ENCODE measurements at places on chromosomes 5 and 9. TPM values are rescaled to one million over a fixed set of nuclear protein-coding genes. Genes with fewer than 3 reads are reported as not detected.

GRCh38 chr5:133398646-133399101 lies 213.7 kb downstream of the FSTL4 start:
- no peak for DNase-seq

DNA sequence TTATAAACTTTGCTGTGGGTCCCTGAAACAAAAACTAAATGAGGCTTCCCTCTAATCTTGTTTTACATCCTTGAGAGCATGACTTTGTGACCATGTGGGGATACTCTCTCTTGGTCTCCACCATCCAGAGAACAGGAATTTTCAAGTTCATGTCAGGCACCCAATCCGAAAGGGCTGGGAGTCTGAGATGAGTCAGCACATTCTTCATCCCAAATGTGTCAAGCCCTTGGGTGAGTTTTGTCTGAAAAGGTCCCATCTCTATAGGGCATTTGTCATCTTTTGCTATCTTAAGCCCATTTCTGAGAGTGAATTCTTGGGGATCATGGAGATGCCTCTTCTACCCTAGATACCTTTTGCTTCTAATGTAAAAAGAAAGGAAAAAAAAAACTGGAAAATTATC lies 26.9 kb upstream of the RAPGEF6 start:
- no peak for DNase-seq

- DNase-seq: no peak
Observed at GRCh38 chr9:127697575-127697974, 9.2 kb upstream of the CFAP157 start.

DNA sequence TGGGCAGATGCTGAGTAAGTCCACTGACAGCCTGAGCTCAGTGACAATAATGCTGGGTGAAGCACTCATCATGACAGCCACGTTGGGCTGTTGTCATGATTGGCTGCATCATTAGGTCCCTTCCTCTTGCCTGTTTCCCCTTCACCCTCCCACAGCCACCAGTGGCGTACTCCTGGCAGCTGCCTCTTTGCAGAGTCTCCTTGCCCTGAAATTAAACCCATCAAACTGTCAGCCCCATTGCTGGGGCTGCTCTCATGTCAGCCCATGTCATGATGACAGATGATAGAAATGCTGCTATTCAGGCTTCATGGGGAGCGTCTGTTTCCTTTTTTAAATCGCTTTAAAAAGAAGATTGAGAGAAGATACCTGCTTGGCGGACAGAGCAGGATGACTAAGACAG lies 327.4 kb downstream of the AGTPBP1 start:
- no peak for DNase-seq

DNA sequence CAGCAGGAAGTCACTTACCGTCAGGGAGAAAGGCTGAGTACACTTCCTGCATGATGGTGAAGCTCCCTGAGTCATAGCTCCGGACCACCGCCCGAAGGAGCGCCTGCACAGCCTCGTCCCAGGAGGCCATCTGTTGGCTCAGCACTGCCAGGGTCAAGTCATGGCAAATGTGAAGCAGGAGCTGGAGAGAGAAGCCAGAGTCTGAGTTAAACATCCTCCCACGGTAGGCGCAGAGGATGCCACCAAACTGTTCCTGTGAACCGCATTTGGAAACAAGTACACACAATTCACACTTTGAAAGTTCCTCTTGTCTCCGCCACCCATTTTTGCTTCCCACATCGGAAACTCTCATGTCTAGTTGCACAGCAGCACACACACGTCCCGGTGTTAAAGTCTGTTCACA lies 33.9 kb downstream of the CNOT8 start:
- no peak for DNase-seq

GRCh38 chr5:31148959-31149475 lies 44.5 kb upstream of the CDH6 start:
- no peak for DNase-seq

DNA sequence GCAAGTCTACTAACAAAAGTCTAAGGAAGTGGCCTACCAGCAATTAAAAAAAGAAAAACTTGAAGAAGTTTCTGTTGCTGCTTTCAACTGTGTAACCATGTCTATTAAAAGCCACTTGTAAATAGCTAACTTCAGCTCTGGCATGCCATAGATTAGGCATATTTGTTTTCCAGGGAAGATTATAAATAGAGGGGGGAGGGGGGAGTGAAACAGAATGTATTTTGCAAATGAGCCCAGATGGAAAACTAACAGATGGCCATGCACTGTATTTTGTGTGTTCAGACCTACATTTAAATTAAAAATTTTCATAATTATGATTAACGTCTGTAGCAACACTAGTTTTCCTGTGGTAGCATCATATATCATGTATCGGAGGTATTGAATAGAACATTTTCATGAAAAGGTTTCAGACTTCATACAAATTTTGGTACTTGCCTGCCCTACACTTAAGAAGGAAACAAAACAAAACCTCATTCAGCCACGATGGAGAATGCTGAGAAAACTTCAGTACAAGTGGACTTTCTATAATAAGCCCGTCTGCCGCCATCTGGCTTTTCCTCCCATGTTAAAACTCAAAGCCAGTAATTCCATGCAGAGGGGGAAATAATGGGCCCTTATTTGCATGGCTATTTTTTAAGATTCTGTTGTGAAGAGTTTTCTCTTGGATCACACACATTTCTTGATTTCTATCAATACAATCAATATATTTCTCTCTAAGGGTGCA lies 220.4 kb upstream of the SMARCA2 start:
- no peak for DNase-seq

Gene FOXD4L4
- 0.38 TPM for total RNA-seq

Gene GHR
- not detected for total RNA-seq

DNA sequence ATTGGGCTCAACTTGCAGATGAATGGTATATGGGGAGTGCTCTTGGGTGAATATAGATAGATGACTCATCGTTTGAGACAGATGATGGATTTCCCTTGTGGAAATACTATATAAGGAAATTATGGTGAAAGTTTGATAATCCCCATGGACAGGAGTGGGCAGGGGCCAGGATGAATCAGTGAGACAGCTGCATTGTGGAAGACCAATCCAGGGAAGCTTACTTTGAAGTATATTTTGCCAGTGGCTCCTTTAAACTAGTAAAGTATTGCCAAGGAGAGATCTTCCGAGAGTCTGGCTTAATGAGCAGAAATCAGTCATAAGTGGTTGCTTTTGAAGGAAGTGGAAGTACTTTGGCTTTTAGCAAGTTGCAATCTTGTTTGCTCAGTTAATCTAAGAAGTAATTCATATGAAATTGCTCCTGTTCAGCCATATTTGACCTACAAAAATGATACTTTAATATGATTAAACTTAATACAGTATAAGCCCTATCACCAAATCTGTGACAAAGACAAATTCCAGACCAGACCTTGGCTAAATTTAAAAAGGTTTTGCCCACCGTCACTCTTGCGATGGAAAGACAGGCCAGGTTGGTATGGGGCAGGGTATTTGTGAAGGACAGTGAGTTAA lies 9.3 kb upstream of the TNC start:
- DNase-seq: no peak

Gene TRIM41
- total RNA-seq: 10.9 TPM

- DNase-seq: no peak
Observed at GRCh38 chr5:12360218-12360617, 456.0 kb upstream of the CTNND2 start.

DNA sequence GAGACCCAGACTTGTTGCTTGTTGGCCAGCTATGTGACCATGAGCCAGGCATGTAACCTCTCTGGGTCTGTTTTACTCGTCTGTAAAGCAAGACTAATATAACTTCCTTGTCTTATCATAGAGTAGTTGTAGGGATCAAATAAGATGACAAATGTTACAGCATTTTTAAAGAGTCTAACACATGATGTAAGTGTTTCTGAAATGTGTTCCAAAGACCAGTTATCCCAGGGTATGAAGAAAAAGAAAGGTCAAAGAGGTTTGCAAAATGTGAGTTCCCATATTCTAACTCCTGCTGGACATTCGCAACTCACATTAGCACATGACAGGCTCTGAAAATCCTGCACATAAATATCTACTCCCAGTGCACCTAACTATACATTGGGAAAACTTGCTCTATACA lies 28.5 kb upstream of the MATR3 start:
- no peak for DNase-seq

Gene NR4A3
- total RNA-seq: not detected

GRCh38 chr5:120655828-120656435 lies 191.8 kb downstream of the PRR16 start:
- peak; percentile 18 for DNase-seq

DNA sequence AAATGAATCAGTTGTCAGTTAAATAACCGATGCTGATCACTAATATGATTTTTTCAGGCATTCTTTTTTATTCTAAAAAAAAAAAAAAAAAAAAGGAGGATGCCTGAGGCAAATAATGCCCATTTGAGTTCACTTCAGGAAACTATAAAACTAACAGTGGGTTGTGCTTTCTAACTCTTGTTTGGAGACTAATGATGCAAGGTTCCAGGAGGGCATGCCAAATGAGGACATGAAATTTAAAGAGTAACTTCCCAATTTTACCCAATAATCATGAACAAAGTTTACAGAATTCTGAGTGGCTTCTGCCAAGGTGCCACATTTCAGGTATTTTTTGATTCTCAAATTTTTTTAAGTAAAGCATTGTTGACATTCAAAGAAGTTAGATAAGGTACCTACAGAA lies 41.0 kb downstream of the CEP120 start:
- no peak for DNase-seq

DNA sequence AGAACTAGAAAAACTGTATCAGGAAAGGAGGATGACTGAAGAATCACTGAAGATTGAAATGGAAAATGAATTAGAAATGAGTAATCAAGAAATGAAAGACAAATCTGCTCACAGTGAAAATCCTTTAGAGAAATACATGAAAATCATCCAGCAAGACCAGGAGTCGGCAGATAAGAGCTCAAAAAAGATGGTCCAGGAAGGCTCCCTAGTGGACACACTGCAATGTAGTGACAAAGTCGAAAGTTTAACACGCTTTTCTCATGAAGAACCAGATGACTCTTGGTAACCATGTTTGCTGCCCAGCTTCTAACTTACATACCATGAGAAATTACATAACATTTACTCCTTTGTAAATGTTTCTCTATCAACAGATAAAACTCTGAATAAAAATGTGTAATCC lies 37.1 kb downstream of the CPLANE1 start:
- no peak for DNase-seq

Gene ENTPD2
- total RNA-seq: 0.87 TPM

DNA sequence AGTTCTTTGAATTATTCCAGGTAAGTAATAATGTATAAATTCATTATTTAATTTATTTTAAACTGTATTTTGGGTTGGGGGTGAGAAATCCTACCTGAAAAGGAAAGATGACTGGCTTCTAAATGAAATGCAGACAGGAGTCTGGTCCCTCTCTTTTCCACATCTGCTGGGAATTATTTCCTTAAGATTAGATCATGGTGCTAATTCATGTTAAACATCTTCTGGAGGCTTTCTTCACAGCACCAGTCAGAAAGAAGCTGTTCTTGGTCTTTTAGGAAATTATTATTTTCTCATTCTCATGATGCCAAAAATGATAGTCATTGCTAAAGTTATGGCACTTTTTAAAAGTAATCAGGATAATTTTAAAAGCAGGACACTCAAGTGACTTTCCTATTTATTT lies 254.2 kb downstream of the CWC27 start:
- DNase-seq: no peak

DNA sequence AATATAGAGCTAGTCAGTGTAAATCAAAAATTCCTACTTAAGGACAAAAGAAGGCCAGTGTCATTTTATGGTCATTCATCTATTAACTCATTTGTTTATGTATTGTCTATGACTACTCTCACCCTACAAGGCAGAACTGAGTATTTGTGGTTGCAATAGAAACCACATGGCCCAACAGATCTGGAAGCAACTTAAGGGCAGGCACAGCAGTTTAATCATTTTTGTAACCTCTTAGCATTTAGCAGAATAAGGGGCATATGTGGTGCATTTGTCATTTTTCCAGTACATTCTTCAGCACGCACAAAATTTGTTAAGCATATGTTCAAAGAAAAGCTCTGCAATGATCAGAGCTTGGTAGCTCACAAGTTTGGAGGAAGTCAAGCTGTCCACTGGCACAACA lies 1.1 kb downstream of the FKBP15 start:
- no peak for DNase-seq

Gene ZBTB6
- total RNA-seq: 7.1 TPM

GRCh38 chr5:178417391-178417811 lies 172.8 kb downstream of the COL23A1 start:
- DNase-seq: no peak

- DNase-seq: no peak
Observed at GRCh38 chr5:94776167-94776566, 157.7 kb downstream of the SLF1 start.

- DNase-seq: peak; percentile 65
Observed at GRCh38 chr5:124583469-124584350, 162.7 kb downstream of the ZNF608 start.

DNA sequence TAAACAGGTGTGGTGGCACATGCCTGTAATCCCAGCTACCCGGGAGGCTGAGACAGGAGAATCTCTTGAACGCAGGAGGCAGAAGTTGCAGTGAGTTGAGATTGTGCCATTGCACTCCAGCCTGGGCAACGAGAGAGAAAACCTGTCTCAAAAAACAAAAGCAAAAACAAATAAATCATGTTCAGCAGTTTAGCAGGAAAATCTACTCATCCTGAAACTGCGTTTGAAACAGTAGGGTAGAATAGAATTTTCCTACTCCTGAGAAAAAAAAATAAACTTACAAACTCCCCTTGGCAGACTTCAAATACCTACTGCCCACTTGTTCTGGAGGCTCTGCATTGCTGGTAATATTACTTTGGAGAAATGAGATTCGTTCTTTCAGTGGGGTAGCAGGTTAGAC lies 367.7 kb downstream of the GADD45G start:
- DNase-seq: no peak

DNA sequence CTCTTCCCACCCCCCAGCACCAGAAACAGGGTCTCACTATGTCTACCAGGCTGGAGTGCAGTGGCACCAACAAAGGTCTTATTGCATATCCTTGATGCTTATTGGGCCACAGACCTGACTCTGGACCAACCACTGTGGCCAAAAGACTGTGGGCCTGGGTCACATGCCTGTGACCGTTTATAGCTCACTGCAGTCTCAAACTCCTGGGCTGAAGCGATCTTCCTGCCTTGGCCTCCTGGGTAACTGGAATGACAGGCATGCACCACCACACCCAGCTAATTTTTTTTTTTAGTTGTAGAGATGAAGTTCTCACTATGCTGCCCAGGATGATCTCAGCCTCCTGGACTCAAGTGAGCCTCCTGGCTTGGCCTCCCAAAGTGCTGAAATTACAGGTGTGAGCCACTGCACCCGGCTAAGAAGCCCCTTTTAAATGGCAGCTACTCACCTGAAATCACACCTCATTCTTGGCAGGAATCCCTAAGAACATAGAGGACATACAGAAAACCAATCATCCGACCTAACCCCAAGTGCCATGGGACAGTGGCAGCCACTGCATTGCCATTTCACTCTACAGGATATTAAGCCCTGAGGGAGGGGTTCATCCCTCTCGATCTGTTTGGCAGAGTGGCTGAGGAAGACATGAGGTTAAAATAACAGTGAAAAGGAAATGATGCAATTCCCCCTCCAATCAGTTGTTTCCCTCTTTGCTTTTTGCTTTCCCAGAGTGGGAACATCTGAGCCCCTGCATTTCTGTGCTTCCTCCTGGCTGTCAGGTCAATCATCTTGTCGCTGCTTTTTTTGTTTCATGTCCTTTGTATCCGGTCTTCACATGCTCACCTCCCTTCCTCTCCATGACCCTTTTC lies 74.6 kb downstream of the LRRC70 start:
- DNase-seq: peak; percentile 14

Measured in HepG2 (cell line).